ENCODE measurements at places on chromosomes 12 and 14.

DNA sequence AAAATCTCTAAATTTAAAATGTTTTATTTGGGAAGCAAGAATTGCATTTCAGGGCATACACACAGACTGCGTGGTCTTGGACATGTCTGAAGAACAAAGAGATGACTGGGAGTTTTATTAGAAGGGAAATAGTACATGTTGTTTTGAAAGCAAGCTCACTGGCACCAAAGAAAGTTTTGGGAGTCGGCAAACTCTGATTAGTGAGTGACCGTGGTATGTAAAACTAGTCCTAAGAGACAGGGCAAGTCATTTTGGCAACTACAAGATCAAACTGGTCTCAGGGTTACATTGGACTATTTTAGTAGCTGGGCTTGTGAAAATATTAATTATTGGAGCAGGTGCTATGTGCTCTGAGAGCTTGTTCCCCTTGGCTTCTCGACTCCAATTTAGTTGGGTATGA is 14.9 kb downstream of the TMEM116 start:
- no peak for ATAC-seq

- no peak for ATAC-seq
These were observed 7.6 kb upstream of the KCNA5 start for GRCh38 chr12:5036031-5036430.

- ATAC-seq: no peak
These were observed 182.0 kb downstream of the DPF3 start for GRCh38 chr14:72711936-72712335.

DNA sequence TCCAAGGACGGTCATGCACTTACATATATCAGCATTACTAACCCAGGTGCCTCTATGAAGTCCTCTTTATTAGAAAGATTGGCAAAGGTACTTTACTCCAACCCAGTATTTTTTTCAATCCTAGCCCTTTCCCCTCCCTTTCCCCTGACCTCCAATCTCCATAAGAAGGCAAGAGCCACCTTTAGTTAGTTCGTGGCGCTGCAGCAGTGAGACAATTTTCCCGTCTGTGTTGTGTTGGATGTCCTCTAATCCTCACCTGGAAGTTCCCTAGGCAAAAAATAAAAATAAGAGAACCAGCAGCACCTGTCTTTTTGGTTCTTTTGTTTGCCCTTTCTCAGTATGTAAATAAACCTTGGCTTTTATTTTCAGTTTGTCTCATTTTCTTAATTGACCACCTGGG is 439.6 kb upstream of the LRFN5 start:
- ATAC-seq: no peak

DNA sequence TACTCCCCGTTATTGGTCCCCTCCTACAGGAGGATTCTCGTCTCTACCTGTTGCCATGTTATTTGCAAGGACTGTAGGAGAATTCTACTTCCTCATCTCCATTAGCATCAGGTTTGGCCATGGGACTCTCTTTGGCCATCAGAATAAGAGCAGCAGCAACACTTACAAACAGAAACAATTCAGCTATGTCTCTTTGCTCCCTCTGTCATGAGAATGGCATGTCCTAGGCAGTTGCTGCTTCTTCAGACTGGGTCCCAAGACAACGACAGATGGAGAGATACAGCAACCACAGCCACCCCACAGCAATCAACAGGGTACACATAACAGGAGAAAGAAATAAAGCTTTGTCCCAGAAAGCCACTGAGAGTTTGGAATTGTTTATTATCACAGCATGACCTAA is 19.7 kb downstream of the SLC41A2 start:
- ATAC-seq: no peak

GRCh38 chr14:75190023-75190422 is 13.6 kb upstream of the TMED10 start:
- ATAC-seq: no peak

DNA sequence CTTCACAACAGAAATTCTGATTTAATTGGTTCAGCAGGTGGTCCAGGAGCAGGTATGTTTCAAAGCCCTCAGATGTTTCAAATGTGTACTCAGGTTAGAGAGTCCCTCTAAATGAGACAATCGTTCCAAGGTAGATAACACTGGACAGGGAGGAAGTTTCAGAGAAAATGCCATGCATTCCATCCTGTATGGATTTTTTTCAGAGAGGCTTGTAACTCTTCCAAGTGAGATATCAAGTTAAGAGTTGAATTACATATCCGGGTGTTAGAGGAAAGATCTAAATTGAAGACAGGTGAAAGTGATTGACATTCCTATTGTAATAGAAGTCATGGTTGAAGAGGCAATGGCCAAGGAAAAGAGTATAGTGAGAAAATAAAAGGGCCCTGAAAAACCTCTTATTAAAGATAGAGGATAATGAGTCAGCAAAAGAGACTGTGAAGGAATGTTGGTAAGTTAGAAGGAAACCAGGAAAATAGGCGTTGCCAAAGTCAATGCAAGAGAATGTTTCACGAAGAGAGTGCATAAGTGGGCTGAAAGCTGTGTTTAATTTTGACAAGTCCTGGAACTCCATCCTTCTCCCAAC is 105.8 kb downstream of the BMP4 start:
- no peak for ATAC-seq

- no peak for ATAC-seq
These were observed 24.9 kb downstream of the CATSPERB start for GRCh38 chr14:91706996-91707395.

GRCh38 chr14:92652413-92653151 is 95.8 kb downstream of the LGMN start:
- no peak for ATAC-seq

DNA sequence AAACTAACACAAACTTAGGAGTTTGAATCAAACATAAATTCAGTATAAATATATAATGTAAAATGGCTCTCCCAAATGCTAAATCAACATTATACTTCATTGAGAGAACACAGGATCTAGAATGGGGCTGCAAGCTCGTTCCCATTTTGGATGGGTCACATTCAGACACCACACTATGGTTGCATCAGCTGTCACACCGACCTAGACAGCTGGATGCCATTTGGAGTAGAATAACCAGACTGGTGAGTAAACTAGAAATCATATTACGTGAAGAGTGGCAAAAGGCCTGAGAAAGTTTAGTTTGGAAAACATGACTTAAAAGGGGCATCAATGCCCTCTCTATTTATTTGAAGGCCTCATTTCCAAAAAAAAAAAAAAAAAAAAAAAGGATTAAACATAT is 430.4 kb downstream of the NPAS3 start:
- ATAC-seq: no peak

GRCh38 chr14:105100910-105101309 is 35.7 kb upstream of the GPR132 start:
- no peak for ATAC-seq

GRCh38 chr12:111339321-111339938 is 29.5 kb downstream of the PHETA1 start:
- ATAC-seq: no peak

DNA sequence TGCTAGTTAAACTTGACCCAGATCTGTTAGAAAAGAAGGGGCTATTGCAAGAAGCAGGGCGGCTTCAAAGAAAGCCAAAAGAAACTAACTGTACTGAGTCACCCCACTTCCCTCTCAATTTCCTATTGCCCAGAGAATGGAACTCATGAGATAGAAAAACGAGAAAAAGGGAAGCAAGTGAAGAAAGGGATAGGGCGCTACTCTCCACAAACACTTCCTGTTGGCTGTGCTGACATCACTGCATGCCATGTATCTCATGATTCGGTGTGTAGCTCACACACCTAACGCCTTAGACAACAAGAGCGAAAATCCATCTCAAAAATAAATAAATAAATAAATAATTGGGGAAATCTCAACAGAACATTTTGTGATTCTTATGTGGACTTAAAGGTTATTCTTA is 13.0 kb upstream of the P2RX4 start:
- ATAC-seq: no peak

GRCh38 chr12:95740751-95741150 is 49.8 kb downstream of the NTN4 start:
- ATAC-seq: no peak

DNA sequence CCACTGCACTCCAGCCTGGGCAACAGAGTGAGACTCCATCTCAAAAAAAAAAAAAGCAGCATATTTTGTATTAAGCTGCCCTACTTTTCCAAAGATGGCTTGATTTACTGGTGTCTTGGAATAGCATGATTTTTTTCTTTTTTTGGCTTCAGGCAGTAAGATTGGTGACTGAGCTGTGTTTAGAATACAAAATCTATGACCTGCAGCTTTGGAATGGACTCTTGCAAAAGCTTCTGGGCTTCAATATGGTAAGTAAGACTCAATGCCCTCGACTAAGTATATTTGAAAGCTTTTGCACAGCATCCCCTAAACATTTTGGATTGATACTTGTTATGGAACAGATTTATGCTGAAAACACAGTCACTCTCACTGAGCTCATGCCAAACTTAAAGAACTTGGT is 87.8 kb downstream of the KNTC1 start:
- ATAC-seq: no peak

DNA sequence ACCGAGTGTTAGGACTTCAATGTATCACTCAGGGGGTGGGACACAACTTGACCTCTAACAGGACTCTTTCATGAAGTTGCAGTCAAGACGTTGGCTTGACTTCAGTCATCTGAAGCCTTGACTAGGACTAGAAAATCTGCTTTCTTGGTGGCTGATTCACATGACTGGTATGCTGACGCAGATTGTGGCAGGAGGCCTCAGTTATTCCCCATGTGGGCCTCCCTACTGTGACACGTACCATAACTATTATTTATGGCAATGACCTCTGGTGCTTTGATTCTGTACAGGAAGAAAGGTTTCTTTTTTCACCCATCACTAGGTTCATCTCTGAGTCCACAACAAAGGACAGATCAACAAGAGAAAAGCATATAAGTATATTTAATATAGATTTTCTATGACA is 270.4 kb downstream of the NEDD1 start:
- no peak for ATAC-seq
